ENCODE measurements at places on chromosomes 2 and 18. TPM values are rescaled to one million over a fixed set of nuclear protein-coding genes. Genes with fewer than 3 reads are reported as not detected.

The PHLPP1 gene
- total RNA-seq = 5.7 TPM

The PLEKHM3 gene
- total RNA-seq = 16.7 TPM

The PAPOLG gene
- total RNA-seq = 6.9 TPM

The MBD1 gene
- total RNA-seq = 51.2 TPM

The TUBA3D gene
- total RNA-seq = not detected

The SP110 gene
- total RNA-seq = 7.5 TPM

The ZSWIM2 gene
- total RNA-seq = not detected

The SF3B6 gene
- 116 TPM for total RNA-seq

The C2orf80 gene
- not detected for total RNA-seq

The VAMP5 gene
- 71.1 TPM for total RNA-seq

The CPSF3 gene
- 52.5 TPM for total RNA-seq

The IL36G gene
- not detected for total RNA-seq

Data from aortic smooth muscle cell (primary cell).